ENCODE measurements at places on chromosomes 2 and 18.

DNA sequence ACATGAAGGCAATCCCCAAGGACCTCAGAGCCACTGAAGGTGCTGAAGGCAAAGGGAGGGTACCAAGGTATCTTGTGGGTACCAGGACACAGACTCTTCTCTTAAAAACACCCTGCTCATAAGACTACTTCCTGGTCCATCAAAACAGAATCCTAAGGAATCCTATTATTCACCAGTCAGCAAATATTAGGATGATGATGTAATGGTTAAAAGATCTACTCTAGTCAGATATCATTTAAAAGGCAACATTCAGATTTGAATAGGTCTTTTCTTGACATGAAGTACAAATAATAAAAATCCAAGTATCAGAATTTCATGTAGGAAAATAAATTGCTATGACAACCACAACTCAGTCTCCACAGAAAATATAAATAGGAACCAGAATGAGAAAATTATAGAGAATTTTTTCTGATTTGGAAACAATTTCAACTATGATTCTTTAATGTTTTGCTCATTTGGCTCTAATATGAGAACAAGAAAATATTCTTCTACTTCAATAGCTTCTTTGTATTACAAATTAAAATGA is 77.8 kb upstream of the ZNF397 start:
- DNase-seq = no peak

DNA sequence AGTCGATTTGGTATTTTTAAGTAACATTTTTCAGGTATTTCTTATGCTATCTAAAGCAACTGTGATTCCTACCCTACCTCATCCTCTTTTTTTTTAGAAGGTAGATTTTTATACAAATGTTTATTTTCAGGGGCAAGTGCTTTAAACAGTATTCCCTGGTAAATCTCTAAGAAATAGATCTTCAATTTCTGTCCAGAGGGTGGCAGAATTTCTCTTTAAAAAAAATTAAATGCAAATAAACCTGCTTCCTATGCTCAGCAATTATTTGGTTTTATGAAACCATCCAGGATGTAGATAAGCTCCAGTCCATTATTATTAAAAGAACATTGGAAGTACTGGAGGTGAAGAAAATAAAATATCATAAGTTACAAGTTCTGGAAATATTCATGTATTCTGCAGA is 191.9 kb downstream of the MYO3B start:
- DNase-seq = peak; percentile 34

DNA sequence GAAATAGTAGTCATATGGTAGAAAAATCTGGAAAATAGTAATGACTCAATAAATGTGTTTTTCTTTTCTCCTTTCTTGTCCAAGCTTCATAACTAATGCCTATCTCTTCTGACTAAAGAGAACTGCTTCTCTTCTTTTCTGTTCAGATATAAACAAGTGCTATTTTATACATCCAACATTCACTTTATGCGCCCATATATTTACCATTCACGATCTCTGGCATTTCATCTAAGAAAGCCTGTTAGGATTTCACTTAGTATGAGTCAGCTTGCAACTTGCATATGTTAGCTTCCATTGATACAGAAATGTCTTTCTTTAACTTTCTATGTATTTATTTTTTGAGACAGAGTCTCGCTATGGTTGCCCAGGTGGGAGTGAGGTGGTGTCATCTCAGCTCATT is 224.9 kb downstream of the VAPA start:
- DNase-seq = peak; percentile 62

GRCh38 chr18:36706134-36706881 is 122.5 kb downstream of the TPGS2 start:
- no peak for DNase-seq

GRCh38 chr2:88196490-88197087 is 26.4 kb downstream of the THNSL2 start:
- no peak for DNase-seq

GRCh38 chr2:8657423-8658062 is 24.3 kb upstream of the ID2 start:
- DNase-seq = no peak

DNA sequence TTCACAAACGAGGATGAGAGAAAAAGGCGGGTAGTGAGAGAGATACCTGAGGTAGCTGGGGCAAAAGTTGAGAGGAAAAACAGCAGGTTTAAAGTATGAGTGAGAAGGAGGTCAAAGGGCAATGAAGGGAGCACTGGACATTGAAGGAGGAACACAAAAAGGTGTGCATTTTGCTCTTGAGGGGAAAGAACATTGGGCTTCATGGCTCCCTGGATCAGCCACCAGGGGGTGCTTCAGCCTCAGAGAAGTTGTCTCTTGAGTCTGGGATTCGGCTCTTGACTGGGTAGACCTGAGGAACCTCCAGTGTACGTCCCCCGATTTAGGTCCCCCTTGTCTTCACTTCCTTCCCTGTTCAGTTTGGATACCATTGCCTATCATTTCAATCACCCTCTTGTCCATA is 128.5 kb downstream of the RAPGEF4 start:
- DNase-seq = peak; percentile 42

DNA sequence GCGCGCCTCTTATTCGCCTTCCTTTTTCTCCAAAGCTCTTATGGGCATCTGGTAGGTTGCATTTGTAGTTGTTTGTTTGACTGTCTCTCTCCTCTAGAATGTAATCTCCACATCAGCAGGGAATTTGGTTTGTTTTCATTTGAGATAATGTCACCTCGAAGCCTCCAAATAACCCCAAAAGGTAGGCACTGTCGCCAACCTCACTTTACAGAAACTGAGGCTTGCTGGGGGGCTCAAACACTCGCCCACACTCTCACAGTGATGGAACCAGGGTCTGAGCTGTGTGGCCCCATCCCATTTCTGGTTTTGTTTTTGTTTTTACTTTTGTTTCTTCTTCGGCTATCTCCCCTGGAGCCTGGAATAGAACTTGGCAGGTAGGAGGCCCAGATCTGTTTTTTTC is 172.2 kb upstream of the MYCN start:
- DNase-seq = no peak

DNA sequence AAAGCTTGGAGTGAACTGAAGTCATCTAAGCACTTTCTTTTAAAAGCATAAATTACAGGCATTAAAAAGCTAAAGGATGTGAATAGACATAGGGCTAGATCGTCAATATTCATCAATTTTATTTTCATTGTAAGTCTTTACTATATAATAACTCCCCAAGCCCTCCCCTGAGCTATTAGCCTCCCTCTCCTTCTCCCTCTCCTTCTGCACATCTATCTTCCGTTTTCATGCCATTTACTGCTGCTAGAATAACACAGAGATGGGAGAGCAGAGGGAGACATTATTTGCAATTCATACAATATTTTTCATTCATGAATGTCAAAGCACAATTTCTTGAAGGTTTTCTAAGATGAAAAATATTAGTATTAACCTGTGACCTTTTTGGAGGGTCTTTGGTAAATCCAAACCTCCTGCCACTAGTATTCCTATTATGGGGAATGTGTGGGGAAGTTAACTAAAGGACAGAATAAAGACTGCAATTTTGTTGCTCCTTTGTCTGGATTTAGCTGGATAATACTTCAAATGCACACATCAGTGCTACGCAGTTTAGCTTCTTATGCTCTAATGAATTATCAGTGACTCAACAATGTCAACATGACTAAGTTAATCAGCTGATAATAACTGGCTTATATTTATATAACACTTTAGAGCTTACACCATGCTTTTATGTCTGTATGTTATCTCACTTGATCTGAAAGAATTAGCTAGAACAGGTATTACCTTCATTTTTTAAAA is 28.2 kb upstream of the MFF start:
- DNase-seq = no peak

DNA sequence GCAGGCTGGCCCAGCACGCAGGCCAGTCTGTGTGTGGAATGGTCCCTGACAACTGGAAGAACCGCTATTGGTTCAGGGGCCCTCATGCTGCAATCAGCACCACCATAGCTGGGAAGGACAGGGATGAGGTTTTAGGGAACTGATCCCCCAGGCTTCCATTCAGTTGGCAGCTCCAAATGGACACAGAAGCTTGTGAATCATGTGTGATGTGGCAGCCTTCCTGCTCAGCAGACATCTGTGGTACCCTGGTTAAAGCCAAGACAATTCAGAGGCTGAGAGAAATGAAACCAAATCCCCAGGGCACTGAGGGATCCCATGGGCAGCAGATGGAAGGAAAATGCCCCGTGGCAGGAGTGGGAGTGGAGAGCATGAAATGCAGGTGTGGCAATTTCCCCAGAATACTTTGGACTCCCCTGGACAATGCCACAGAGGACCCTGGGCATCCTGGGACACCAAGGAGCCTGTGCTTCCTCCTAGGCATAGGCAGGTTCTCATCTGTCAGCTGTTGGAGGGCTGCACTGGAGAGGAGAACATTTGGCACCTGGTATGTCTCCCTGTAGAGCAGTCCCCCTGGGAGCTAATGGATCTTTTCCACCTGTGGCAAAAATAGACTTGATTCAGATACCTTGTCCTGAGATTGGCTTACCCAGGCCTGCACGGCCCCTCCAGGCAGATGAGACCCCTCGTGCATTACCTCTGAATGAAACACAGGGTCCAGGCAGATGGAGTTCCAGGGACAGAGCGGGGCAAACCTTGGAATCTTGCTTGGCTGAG is 162.2 kb upstream of the BCL2L11 start:
- no peak for DNase-seq

- no peak for DNase-seq
These were observed 1.1 kb downstream of the ENOSF1 start for GRCh38 chr18:711310-711656.

- no peak for DNase-seq
These were observed 58.8 kb upstream of the CD302 start for GRCh38 chr2:159856760-159857159.

GRCh38 chr18:45774065-45774521 is 50.1 kb downstream of the SLC14A1 start:
- peak; percentile 64 for DNase-seq

- DNase-seq = no peak
These were observed 84.1 kb upstream of the GULP1 start for GRCh38 chr2:188207554-188207953.

DNA sequence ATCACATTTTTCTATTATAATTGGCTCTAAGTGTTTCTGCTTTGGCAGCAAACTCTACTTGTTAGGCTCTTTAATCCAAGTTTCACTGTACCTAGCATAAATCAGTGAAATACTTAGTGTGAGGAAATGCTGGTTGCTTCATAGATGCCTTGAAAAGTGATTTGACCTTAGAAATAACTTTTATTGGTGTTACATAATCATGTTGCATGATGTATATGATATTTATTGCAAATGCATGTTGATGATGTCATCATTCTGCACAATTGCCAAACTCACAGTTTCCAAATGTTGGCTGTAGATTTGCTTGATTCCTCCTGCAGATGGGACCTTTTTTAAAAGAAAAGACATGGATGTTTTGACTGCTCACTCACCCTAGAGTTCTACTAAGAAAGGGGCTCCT is 137.6 kb upstream of the BCL2L11 start:
- no peak for DNase-seq
